Stimulated activated CD8-positive, alpha-beta memory T cell treated with anti-CD3 and anti-CD28 coated beads, Interleukin-7, amount 100 ng/mL, for 1 hour (primary cell): ENCODE measurements at places on chromosomes 3 and 15.

GRCh38 chr15:49815526-49815925 is 194.7 kb downstream of the DTWD1 start:
- no peak for DNase-seq

DNA sequence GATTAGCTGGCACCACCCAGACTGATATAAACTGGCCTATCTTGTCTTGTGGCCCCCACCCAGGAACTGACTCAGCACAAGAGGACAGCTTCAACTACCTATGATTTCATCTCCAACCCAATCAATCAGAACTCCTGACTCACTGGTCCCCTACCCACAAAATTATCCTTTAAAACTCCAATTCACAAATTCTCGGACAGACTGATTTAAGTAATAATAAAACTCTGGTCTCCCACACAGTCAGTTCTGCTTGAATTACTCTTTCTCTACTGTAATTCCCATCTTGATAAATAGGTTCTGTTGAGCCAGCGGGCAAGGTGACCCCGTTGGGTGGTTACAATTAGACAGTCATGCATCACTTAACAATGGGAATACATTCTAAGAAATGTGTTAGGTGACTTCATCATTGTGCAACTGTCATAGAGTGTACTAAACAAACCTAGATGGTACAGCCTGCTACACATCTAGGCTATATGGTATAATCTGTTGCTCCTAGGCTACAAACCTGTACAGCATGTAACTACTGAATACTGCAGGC is 48.1 kb upstream of the MAP4 start:
- no peak for DNase-seq

DNA sequence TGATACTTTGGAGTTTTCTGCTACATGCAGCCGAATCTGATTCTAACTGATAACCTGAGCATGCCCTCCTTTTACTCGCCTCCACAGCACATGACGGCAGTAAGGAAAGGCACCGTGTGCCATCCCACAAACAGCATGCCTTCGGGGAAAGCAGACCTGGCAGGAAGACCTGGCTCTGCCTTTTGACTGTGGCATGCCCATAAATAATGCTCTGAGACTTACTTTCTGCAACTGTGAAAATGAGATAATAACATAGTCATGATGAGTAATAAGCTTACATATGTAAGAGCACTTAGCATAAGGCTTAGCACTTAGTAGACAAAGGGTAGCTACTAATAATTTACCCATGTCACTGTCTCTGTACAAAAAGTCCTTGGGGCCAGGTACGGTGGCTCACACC is 32.9 kb downstream of the MTHFS start:
- no peak for DNase-seq

DNA sequence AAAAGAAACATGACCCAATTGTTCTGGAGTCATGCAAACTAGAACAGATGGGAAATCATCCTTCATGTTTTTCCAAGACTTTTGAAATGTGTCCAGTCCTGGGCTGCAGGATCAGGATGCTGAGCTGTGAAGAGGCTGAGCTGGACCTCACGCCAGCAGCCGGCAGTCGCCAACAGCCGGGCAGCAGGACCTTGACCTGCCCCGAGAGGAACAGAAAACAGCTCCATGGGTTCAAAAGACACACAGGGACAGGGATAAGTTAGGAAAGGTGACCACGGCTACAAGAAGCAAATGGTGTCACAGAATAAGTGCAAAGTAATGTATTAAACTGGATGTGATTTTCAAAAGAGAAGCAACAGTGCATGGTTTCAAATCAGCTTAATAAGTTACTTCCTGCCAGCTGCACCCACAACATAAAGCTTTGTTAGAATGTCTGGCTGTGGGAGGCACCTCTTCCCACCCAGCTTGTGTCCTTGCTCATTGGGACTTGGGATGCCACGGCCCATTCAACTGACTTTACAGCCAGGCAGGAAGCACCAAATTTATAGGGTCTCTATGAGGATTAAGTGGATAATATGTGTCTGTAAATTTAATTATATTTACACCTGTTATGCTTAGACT is 266.4 kb downstream of the GABRG3 start:
- DNase-seq = no peak

- DNase-seq = no peak
Measured at GRCh38 chr15:96217983-96218382, 112.5 kb upstream of the NR2F2 start.

- no peak for DNase-seq
Measured at GRCh38 chr3:146914409-146914808, 309.3 kb upstream of the PLSCR5 start.

- DNase-seq = no peak
Measured at GRCh38 chr3:188947401-188948280, 224.1 kb upstream of the TPRG1 start.

- DNase-seq = no peak
Measured at GRCh38 chr3:20225769-20226168, 39.8 kb upstream of the SGO1 start.

DNA sequence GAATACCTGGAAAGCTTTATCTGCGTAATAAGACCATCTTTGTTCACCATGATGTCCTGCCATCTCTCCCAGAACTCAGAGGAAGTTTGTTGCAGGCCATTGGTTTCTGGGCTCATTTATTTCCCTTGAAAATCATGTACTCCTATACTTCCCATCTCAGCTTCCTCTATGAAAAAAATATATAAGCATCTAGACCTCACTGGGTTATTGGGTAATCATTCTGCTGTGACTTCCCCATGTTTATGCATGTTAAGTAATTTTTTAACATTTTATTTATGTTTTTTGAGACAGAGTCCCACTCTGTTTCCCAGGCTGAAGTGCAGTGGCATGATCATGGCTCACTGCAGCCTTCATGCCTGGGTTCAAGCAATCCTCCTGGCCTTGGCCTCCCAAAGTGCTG is 184.5 kb downstream of the ZPLD1 start:
- DNase-seq = no peak

- DNase-seq = no peak
Measured at GRCh38 chr3:161474139-161474538, 22.5 kb upstream of the OTOL1 start.

- DNase-seq = no peak
Measured at GRCh38 chr3:58222161-58222724, 11.5 kb upstream of the DNASE1L3 start.

- no peak for DNase-seq
Measured at GRCh38 chr3:155869691-155870090, 759 bp upstream of the GMPS start.

DNA sequence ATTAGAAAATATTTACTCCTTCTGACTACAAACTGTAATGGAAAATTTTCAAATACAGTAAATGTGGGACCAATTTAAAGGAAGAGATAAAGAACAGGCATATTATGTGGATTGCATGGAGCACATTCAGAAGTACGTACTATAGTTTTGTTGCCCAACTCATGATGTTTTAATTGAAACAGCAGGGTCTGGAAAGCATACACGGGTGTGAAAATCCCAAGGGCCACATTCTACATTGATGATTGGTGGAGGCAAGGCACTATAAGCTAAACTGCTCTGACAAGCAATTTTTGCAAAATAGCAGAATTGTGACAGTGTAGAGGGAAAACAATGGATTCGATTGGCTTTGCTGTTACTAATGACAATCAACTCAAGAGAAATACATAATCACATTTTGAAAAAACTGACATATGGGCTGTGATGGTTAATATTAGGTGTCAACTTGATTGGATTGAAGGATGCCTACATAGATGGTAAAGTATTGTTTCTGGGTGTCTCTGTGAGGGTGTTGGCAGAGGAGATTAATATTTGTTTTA is 458.6 kb downstream of the PYDC2 start:
- no peak for DNase-seq

DNA sequence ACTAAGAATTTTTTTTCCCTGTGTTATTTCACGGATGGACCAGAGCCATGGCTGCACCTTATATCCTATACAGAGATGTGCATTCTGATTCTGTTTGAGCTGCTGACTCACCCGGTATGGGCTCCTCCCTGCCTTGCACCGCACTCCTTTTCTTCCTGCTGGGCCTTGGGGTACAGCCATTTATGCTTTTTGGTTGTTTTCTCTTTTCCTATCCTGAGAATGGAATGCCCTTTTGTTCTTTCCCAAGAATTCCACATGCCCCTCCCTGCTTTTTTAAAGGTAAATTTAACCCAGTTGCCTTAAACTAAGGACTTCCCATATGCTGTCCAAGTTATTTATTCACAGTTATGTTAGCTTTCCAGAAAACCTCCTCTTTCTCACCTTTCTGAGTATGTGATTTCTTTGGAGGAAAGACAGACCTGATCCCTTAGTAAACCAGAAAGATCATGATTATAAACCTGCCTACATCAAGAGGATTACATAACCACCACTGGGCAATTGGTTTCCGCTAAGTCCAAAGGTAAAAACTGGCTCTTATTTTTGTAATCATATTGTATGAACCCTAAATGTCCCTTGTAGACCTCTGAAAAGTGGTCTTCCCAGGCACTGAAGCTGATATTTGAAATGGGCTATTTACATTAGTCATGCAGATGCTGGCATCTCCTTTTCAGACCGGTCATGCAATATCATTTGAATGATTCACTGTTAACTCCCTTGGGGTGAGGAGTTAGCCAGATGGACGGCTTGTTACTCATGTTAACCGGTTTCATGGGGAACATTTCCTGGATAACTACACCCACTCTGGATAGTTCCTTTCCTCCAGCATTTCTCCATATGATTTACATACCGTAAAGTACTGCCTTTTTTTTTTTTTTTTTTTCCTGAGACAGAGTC is 45.5 kb downstream of the TMOD3 start:
- no peak for DNase-seq

DNA sequence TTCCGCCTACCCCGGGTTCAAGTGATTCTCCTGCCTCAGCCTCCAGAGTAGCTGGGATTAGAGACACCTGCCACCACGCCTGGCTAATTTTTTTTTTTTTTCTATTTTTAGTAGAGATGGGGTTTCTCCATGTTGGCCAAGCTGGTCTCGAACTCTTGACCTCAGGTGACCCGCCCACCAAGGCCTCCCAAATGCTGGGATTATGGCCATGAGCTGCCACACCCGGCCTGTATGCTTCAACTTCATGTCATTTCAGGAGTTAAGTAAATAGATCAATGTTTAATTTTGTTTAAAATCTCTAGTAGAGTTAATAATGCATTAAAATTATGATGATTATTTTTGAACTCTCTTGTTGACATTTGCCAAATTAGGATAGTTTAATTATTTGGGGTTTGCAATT is 121.1 kb upstream of the ALDH1A3 start:
- DNase-seq = no peak

- no peak for DNase-seq
Measured at GRCh38 chr15:40340038-40340739, 550 bp downstream of the CCDC9B start.

- no peak for DNase-seq
Measured at GRCh38 chr3:131082871-131083863, 56.5 kb downstream of the NEK11 start.

- no peak for DNase-seq
Measured at GRCh38 chr3:122151480-122151879, 32.0 kb upstream of the CASR start.

DNA sequence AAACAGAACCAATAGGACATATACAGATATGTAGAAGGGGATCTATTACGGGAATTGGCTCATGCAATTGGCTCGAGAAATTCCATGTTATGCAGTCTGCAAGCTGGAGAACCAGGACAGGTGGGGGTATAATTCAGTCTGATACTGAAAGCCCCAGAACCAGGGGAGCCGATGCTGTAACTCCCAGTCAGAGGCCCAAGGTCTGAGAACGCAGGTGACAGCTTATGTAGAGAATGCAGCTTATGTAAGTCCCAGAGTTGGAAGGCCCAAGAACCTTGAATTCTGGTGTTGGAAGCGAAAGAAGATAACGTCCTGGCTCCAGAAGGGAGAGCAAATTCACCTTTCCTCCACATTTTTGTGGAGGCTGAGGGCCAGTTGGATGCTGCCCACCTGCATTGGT is 62.7 kb downstream of the CCNL1 start:
- no peak for DNase-seq

- no peak for DNase-seq
Measured at GRCh38 chr3:148604270-148605085, 93.2 kb upstream of the AGTR1 start.
